ENCODE measurements at places on chromosomes 2 and 18.

GRCh38 chr2:8452979-8453903, 228.6 kb upstream of the ID2 start:
- no peak for DNase-seq

GRCh38 chr2:7004636-7005035, 87.4 kb downstream of the RNF144A start:
- DNase-seq: no peak

- DNase-seq: no peak
These were observed 119.0 kb downstream of the ARL4C start for GRCh38 chr2:234377761-234378391.

GRCh38 chr2:79798776-79799175, 285.9 kb downstream of the CTNNA2 start:
- no peak for DNase-seq

DNA sequence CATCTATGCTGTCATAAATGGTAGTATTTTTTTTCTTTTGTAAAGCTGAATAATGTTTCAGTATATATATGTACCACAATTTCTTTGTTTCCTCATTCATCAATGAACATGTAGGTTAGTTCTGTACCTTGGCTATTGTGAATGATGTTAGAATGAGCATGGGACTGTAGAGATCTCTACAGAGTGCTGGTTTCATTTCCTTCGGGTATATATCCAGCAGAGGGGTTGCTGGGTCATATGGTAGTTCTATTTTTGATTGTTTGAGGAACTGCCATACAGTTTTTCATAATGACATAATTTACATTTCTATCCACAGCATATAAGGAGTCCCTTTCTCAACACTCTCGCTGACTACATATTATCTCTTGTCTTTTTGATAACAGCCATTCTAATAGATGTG, 243.5 kb downstream of the CDH7 start:
- no peak for DNase-seq

DNA sequence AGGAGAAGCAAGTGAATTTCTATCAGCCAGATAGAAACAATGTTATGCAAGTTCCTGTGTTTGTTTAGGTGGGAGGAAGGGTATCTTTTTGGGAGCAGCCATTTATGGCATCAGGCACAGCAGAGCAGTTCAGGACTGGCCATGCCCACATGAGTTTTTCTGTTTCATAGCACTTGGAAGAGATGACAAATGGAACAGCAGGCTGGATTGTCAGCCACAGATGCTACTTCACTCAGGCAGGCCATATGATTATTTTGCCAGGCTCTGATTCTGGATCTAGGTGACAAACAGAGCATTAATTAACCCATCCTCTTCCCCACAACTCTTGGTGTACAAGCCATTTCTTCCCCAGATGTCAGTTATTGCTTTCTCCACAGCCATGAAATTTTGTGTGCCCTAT, 63.8 kb downstream of the GALNT13 start:
- DNase-seq: no peak

DNA sequence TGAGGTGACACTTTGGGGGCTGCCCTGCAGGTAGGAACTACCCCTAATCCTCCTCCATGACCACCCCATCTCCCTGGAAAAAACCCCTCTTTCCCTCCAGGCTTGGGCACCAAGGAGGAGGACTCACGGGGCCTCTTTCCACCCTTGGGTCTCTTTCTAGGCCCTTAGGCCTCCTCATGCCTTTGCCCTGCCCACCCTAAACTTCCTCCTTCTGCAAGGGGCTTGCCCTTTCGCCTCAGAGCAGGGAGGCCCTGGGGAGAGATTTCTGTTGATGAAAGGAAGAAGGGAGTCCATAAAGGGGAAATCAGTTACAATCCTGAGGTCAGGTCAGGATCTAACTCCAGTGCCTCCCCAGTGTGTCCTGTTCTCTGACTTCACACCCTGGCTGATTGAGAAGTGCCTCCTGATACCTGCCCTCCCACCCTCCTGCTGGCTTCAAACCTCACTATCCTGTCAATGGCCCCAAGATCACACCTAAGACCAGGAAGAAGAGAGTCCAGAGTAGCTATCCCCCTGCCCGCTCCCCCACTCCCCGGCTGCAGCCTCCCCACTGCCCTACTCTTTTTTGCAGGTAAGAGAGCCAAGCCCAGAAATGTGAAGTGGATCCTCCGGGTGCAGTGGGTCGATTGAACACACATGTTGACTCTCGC, 16.7 kb upstream of the TNS1 start:
- no peak for DNase-seq

DNA sequence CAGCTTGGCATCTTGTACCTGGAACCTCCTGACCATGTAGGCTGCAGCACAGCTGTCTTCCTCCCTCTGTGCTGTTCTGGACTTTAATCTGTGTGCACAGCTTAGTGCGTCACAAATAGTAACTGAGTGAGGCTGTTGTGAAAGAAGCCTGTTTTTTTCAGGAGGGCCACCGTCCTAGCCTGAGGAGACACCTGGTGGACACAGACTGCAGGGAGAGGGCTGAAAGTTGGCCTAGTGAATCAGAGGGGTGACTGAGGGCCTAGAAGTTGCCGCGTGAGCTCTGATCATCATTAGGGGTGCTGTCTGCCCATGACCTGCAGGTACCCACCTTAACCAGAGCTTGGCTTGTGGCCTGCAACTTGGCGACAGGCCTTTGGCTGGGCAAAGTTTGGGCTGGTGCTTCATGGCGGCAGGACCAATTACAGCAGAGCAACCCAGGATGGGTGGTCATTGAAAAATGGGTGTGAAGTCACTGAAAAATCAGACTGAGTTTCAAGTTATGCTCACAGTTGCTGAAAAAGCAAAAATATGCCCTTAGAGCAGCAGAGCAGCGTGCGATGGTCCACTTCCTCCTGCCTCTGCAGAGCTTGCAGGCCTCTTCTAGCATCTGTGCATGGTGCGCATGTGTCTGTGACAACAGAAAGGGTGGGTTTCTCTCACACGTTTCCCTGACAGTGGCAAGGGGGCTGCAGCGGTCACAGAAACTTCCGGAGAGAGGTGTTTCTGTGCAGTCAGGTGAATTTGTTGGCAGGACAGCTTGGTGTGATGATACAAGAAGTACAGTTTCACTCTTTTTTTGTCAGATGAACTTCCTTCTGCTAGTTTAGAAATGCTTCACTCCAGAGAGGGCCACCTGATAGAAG, 9.6 kb downstream of the GDF7 start:
- DNase-seq: peak; percentile 82

GRCh38 chr18:60322591-60322990, 50.0 kb downstream of the MC4R start:
- no peak for DNase-seq

DNA sequence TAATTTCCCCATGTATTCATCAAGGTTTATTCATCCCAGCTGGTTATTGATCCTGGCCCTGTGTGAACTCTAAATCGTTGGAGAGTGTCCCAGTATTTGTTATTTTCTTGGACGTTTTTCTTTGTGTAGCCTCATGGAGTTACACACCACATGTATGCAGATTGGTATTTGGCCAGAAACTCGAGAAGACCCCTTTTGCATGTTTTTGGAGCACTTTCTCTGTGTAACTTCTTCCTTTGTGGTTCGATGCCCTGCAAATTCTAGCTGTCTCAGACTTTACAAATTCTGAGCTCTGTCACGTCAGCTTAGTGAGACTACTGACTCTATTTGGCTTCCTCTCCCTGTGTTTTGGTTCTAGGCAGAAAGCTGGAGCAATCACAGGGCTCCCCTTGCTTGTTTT, 198.7 kb downstream of the MCFD2 start:
- no peak for DNase-seq

- DNase-seq: no peak
These were observed 863.4 kb upstream of the SOX11 start for GRCh38 chr2:4828682-4829374.

GRCh38 chr2:74567881-74568280, 13.4 kb downstream of the DOK1 start:
- no peak for DNase-seq

- no peak for DNase-seq
These were observed 43.2 kb downstream of the CLASP1 start for GRCh38 chr2:121605820-121606733.

DNA sequence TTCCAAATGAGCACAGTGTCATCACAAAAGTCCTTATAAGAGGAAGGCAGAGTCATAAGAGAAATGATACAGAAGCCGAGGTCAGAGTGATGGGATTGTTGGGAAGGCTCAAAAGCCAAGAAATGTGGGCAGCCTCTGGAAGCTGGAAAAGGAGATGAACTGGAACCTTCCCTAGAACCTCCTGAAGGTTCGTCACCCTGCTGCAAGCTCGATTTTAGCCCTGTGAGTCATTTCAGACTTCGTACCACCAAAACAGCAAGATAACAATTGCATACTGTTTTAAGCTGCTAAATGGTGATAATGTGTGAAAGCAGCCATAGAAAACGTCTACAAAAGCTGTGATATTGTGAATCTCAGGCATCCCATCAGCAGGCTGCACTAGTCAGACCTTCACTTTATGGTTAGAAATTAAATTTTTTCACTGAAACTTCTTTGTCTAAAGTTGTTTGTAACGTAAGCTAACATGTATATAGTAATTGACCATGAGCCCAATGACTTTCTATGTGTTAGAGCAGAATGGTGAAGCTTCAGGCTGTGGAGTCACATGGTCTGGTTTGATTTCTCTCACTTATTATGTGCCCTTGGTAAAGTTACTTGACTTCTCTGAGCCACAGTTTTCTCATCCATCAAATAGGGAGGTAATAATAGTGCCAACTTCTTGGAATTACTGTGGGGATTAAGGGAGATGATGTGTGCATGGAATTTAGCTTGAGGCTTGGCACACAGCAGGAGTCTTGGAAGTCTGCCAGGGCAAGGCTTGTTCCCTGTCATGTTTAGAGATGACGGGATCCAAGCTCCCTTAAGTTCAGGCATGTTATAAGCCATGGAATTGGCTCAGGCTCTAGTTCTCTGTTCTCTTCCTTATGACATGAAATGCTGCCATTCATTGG, 132.0 kb upstream of the CCDC195 start:
- no peak for DNase-seq

DNA sequence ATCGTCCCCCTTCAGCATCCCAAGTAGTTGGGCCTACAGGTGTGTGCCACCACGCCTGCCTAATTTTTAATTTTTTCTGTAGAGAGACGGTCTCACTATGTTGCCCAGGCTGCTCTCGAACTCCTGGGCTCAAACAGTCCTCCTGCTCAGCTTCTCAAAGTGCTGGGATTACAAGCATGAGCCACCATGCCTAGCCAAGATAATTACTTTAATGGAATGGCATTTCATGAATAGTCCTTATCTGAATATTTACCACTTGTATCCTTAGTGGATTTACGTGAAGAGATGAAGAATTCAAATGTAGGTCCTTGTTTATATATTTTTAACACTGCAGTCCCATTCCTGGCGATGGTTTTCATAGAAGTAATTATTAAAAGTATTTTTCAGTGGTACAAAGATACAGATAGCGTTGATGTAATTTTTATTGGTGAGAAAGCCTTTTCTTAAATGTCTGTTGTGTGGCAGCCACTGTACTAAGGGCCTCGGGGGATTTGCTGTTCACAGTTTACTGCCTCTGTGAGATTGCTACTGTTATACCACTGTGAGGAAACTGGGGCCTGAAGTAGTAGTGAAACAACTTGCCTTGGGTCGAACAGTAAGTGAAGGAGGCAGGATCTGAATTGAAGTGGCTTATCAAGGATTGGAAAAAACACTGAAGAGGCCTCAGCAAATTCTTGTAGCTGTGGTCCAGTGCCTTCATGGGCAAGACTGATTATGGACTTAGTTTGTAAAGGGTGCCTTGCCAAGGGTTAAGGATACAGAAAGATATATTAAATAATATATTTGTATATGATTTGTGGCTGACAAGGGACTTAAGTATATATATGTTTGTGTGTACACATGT, 151.2 kb downstream of the PRPF40A start:
- DNase-seq: no peak

DNA sequence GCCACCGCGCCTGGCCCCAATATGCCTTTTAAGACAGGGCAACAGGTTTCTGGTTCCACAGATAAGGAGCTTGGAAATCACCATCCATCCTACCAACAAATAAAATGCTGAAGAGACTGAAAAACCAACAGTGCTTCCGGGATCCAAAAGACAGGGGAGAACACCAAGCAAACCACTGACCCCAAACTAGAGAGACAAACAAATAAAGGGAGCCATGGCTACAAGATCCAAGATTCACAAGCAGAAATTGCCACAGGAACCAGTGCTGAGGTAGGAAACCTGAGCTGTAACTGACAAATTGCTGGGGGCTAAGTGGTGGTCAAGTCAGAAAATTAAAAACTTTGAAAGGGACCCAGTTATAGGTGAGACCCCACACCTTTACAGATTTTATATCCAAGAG, 76.5 kb downstream of the ROCK2 start:
- no peak for DNase-seq

- DNase-seq: no peak
These were observed 65.4 kb downstream of the CCDC85A start for GRCh38 chr2:56248965-56249742.

DNA sequence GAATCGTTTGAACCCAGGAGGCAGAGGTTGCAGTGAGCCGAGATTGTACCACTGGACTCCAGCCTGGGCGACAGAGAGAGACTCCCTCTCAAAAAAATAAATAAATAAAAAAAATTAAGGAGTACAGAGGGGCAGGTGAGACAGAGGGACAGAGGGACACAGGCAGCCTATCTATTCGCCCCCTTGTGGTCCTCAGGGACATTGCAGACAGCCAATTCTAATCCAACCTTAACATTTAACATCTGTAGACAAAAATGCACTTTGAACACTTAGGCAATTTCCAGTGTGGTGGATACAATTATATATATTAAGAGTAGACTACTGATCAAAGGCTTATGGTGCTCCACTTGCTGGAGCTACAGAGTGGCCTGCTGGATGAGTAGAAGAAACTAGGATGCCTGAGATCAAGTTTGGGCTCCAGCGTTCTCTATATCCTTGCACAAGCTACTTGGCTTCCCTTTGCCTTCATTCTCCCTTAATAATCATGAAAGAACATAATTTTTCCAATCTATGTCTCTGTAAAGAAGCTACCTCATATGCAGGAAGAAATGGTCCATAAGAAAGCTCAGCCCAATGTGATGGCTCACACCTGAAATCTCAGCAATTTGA, 8.2 kb upstream of the SMARCAL1 start:
- peak; percentile 45 for DNase-seq

DNA sequence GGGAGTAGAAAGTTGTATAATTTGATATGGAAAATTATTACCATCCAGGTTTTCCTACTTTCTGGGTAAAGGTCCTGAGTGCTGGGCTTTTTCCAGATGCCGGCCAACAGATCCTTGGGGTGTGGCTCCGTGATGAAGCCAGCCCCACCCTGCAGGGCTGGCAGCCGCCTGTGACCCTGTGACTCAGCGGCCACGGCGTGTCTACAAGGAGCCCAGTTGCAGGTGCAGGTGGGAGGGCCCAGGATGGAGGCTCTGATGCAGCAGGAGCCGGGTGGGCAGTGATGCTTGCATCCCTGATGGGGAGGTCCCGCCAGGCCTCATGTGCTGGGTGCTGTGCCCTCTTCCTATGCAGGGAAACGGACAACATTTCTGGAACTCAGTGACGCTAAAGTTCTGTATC, 96.0 kb upstream of the ALKAL2 start:
- DNase-seq: no peak

Measured in OCI-LY7 (cell line).